ENCODE measurements at places on chromosomes 6 and 20.
A peak's percentile ranks its signal among the peaks of the same experiment; 100 is the strongest.

GRCh38 chr6:138546733-138547185 is 47.5 kb upstream of the NHSL1 start:
- no peak for DNase-seq

DNA sequence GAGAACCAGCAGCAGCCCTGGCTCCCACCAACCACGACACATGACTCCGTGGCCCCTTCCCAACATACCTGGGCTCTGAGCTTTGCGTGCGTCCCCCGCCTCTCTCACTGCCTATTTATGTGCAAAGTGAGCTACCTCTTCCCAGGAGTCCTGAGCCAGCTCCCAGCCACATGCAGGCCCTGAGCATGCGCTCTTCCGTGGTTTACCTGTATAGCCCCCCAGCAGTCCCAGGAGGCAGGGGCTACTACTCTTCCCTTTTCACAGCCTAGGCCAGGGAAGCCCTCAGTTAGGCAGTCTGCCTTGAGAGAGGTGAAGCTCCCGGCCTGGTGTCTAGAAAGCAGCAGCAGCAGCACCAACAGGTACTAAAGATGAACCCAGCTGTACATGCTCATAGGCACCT is 114.8 kb upstream of the CDYL start:
- DNase-seq = no peak

DNA sequence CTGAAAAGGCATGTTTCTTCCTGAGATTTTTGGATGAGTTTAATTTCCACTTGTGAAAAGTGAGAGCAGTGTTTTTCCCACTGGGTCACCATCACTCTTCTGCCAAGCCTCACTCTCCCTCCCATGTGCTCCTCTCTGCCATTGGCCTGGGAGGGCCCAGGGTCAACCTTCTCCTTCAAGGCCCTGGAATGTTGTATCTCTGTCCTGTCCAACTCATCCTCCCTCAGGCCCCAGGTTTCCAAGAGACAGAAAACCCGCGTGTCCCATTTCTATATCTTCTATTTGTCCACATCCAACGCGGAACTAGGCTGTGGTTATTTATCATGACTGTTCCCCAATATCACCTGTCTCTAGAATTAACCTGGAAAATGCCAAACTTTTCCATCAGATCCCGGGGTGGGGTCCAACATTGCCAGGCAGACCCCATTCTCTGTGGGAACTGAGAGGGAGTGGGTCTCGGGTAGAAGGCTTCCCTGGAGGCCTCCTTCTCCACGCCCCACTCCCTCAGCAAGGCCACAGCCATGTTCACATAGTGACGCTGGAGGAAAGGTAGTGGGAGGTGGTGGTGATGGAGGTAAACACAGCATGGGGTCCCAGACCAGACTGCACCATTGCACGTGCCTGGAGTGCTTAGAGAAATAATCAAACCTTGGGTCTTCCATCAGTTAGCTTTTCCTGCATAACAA is 173.5 kb downstream of the SCP2D1 start:
- DNase-seq = no peak

- DNase-seq = peak; percentile 52
These were observed 757 bp upstream of the SAMD3 start for GRCh38 chr6:130223508-130223907.

DNA sequence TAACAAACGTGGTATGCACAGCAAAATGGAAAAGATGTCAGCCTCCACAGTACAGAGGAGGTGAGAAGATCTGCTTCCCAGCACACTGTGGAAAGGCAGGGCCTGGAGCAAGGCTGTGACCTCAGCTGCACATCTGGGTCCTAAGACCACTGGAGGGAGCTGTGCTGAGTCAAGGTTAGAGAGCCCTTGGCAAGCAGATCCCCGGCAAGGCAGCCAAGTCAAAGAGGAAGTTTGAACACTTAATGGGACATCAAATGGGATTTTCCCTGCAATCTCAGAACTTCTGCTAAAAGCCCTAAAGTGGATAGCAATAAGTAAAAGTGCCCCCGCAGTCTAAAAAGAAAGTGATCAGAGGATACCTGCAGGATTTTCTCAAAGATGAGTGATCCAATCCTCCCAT is 39.5 kb downstream of the UNC5CL start:
- no peak for DNase-seq

Measured in stimulated activated CD4-positive, alpha-beta T cell treated with anti-CD3 and anti-CD28 coated beads, Interleukin-4, amount 100 ng/mL, for 1 hour (primary cell).